ENCODE measurements at places on chromosomes 6 and 20.

DNA sequence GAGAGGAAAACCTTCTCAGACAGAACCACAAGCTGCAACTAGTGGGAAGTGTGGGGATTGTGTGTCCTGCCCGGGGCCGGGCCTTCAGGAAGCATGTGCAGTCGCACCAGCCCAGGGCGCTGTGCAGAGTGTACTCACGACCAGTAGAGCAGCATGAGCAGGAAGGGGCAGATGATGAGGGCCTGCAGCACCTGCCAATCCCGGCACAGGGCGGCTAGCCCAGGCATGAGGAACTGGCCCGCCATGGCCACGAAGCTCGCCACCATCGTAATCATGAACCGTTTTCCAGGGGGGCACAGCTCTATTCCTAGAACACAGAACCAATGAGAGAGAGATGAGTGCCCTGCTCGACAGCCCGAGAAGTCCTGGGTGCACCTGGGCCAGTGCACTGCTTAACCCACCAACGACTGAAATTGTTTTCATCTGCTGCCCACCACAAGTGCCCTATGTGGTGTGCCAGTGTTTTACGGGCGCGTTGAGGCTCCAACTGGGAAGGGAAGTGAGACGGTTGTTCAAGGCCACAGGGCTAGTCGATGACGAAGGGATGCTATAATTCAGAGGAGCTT, 65.0 kb downstream of the PSMG4 start:
- no peak for DNase-seq

DNA sequence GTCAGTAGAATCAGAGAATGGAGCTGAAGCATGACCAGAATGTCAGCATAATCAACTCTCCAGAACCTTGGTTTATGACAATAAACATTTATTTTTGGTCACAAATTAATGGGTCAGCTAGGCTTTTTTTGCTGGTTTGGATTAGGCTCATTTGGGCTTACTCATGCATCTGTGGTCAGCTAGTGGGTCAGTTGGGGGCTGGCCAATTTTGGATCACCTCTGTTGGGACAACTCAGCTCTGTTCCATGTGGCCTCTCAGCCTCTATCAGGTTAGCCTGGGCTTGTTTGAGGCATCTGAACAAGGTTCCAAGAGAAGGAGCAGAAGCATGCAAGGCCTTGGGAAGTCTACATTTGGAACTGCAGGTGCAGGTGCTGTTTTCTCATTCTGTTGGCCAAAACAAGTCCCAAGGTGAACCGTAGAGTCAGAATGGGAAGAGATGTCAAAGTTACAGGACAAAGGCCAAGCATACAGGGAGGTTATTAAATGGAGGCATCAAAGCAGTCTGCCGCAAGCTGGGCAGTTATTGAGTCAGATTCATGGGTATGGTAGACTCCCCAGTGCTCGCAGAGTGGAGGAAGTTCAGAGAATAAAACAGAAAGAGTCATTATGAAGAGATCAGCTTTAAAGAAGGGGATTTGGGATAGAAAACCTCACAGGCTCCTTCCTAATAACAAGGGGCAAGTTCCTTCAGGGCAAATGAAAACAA, 173.0 kb downstream of the PLCB4 start:
- DNase-seq = no peak

DNA sequence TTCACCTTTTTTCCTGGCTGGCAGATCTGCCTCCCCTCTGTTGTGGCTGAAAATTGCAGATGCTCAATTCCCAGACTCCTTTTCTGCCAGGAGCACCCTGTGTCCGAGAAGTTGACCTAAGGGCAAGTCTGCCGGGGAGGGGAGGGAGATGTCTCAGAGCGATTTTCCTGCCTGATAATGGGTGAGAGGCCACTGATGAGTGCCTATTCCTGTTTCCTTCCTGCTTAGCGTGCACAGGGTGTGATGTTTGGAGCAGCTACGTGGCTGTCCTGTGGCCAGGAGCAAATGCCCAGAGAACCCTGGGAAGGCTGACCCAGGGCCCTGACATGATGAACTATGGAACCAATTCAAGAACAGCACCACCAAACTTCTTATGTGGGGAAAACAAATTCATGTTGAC, 22.5 kb downstream of the SOX4 start:
- DNase-seq = no peak

- no peak for DNase-seq
These were observed 23.9 kb downstream of the CST4 start for GRCh38 chr20:23664954-23665353.

DNA sequence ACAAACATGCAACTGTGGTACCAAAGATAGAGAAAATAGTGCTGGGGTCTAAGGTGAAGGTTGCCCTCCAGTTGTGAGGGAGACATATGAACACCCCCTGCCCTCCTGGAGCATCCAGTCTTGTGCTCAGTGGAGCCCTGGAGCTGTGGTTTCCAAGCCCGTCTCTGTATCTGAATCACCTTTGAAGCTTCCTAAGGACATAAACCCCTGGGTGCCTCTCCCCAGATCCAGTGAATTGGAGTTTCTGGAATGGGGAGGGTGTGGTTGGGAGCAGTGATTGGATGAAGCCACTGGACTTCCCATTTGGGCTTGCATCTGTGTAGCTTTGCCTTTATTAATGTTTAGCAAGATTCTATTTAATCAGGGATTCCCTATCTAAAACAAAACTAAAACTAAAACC, 22.4 kb upstream of the E2F3 start:
- no peak for DNase-seq

DNA sequence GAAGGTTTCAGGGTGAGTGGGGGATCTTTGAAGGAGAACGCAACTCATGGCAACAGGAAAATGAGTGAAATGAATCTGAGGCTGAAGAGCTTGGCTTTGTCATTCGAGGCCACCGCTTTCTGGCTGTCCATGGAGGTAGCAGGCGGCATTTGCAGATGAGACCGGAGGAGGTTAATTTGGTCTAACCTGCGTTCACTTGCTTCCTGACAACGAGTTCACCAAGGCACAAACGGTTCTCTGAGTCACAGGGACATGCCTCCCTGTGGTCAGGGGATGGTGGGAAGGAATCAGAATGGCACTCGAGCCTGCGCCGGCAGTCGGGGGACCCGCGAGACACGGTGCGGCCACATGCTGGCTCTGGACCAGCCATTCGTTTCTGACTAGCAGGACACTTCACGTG, 75.0 kb downstream of the IRF4 start:
- no peak for DNase-seq

DNA sequence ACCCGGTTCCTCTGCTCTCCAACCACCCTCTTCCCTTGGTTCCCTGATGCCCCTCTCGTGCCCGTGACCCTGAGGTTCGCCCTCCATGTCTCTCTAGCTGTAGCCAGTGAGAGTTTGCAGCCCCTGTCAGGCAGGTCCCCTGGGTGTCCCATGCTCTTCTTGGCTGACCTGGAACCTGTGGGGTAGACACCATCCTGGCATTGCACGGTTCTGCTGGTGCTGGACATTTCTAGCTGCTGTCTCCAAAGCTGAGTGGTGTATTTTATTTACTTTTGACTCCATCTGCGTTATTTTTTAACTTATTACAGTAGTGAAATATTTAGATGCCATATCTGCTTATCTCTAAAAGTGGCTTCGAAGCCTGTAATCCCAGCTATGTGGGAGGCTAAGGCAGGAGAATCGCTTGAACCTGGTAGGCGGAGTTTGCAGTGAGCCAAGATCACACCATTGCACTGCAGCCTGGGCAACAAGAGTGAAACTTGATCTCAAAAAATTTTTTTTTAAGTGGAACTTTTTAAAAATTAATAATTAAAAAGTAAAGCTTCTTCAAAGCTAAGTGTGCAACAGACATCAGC, 12.5 kb downstream of the ENTPD6 start:
- no peak for DNase-seq

DNA sequence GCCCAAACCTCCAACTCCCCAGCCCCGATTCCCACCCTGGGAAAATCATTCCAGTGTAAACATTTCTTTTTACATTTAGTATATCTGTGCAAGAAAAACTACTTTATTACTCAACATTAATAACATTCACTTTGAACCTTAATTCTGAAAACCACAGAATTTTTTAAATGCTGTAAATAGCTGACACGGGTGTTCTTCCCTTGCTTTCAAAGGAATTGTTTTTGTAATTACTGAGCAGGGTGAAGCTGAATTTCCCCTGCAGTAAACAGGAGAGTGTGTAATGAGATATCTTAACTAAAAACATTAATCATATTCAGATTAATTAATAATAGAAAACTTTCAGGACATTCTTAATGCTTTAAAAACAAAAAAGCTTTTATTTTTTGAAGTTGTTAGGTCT, 99.3 kb upstream of the CITED2 start:
- DNase-seq = no peak

DNA sequence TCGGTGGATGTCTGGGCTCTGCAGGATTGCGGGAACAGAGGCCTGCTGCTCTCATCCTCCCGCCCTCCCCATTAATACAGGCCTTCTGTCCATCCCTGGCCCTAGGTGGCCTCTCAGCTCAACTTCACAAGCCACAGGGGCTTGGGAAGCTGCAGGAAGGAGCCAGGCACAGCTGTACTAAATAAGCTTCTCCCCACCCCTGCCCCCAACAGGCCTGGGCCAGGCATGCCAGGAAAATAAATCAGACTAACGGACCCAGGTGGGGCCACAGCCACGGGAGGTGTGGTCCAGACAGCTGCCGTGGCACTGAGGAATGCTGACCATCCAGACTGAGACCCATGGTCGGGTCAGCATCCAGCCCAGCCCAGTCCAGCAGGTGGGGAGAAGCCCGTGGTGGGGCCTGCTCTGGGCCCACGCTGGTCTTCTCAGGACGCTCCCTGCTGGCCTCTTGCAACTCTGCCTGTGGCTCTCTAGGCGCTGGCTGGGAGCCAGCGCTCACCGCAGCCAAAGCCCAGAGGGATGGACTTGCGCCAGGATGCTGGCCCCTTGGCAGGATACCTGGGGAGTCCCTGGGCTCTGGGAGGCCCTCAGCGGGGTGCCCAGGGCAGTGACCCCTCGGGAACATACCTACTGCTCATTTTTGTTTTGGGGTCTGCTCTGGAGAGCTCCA, 8.6 kb upstream of the YTHDF1 start:
- no peak for DNase-seq

DNA sequence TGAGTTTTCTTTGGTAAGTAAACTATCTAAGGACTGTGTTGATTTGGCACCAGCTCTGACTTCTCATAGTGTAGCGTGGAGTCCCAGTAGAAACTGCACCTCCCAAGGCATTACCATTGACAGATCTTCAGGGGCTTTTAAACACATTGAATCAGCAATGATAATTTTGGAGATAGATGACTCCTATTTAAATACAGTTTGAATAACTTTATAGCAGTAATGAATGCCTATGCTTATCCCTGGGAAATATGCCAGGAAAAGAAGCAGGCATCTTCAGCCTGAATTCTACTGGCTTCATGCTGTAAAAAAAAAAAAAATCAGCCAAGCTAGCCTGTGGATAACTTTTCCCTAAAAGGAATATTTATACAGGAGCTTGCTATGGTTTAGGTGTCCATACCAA, 895.9 kb downstream of the EYS start:
- no peak for DNase-seq

DNA sequence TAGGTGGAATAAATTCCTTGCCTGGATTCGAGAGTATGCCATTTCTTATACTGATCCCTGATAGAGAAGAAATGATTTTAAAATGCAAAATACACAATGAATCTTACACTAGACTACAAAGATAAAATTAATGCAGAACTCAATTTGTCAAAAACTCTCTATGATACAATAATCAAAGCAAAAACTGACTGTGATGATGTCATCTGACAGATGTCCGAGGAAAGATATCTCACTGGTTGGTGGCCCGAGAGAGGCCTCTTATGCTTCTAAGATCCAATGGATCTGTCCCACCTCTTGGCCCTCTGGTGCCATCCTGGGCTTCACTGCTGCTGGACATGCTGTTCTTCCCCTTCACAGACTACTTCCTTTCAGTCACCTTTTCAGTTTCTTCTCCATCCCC, 14.4 kb upstream of the GSTA4 start:
- DNase-seq = no peak

- no peak for DNase-seq
These were observed 3.9 kb downstream of the SYTL3 start for GRCh38 chr6:158653577-158654354.

GRCh38 chr6:165519316-165519715, 143.7 kb downstream of the PDE10A start:
- no peak for DNase-seq

DNA sequence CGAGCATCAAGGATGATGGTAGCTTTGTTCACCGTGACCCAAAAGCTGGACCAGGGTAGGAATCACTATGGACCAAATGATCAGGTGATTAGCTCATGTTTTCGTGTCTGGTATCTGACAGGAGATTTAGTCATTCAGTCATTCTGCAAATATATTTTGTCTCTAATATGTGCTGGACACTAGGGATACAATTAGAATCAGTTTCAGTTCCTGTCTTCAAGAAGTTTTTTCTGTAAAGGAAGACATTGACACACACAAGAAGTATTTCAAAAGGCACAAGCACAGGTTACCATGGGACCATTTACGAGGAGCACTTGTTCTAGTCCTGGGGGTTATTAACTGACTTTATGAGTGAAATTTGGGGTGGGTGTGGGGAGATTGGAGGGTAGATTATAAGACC, 244.9 kb downstream of the HIVEP2 start:
- DNase-seq = no peak

DNA sequence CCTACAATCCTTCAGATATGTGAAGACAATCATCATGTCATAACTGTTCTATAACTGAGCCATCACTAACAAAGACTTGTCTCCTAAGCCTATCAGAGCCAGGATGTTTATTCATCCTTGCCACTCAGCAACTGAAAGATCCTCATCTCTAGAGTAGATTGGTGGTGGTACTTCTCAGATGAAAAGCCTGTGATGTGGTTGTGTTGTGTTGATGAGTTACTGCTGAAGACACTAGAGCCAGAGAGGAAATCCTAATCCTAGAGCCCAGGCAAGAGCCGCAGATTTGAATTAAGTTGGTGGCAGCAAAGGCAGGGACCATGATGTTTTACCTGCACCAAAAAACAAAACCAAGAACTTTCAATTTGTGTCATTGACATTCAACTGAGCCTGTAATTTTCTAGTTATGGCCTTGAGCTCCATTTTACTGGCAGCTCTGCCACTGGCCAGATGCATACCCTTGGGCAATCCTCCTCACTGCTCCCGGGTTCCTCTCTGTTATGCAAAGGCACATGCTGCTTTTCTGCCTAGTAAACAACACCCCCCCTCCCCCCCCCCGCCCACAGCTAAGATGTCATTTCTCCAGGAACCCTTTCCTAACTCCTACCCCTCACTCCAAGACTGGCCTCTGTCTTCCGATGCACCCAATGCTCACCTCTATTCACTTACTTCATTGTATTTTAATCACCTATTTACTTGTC, 50.2 kb upstream of the REV3L start:
- DNase-seq = no peak
